ENCODE measurements at places on chromosomes 4 and X.

- peak; percentile 17 for DNase-seq
Observed at GRCh38 chrX:119004920-119005524, 30.6 kb downstream of the LONRF3 start.

DNA sequence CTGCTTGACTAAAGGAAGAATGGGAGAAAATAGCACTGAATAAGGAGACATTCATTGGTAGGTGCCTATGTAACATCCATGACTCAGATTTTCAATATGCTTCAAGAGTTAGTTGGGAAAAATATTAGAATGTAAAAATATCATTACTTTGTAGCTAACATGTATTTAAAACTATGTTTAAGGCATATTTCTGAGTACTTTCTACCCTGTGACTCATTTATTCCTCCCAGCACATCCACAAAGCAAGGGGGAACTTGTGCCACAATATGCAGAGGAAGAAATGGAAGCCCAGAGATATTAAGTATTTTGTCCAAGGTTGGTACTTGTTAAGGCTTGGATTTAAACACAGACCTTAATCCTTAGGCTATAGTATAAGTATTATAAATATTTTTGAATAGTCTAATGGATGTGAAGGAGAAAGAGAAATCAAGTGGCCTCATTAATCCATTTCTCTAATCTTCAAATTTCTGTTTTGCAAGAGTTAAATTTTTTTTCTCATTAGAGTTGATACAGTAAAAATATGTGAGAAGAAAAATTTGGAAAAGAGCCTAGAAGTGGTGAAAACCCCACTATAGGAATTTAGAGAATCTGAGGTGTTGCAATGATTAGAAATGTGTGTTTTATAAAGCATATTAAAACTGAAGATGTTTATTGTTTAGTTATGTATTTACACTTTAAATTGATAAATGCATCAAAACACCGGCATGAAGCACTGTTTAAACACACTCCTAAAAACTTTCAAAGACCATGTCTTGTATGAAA, 149.3 kb upstream of the GYPA start:
- DNase-seq, result no peak

- DNase-seq, result no peak
Observed at GRCh38 chr4:83054928-83055327, 19.9 kb downstream of the COPS4 start.

DNA sequence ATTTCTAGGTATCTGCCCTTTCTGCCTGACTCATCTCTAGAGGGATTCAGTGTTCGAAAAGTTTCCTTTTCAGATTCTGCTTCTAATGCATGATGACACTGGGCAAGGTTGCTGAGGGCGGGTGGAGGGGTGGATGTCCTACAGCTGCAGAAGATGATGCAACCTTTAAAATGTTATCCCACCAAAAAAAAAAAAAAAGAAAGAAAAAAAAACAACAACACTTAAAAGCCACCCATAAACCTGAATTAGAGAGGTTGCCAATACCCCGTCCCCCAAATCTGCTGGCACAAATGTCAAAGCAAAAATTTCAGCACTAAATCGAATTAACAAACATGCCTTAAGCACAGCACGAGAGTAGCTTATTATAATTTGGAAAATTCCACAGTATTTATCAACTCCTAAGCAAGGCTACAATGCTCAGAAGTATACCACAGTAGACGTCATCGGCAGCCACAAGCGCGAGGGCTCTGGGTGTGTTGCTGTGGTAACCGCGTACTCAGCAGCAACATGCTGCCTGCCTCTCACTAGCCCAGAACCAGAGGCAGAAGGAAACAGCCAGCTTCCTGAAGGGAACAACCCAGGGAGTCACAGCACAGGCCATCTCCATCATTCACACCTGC, 167.5 kb upstream of the MAP3K15 start:
- peak; percentile 3 for DNase-seq

DNA sequence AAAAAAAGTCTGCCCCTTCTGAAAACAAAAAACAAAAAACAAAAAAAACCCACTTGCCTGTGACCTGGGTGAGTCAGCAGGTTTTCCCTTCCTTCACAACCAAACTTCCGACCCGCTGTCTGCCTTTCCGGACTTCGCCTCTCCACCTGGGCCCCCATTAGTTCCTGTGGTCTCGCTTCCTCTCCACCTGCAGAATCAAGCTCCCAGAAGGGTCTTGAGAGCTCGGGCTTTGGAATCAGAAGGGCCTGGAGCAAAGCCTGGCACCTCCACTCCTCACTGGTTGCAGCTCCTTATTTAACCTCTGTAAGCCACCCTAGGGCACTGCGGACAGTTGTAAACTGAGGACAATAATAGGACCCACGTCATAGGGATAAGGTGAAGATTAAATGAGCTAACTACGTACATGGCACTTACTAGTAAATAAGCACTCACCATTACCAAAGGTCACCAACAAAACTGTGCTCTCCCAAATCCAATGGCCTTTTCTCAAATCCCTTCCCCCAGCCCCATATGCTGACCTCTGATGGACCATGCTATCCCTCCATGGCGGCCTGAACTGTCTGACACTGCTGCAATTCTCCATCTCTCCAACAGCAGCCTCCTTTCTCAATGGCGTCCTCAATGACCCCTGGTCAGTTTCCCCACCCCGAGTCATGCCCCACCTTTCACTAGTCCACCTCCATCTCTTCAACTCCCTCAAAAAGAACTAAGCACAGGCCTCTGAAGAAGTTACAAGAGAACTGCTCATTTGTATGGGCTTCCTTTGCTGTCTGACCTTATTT, 64.2 kb downstream of the IRF2 start:
- DNase-seq, result no peak

DNA sequence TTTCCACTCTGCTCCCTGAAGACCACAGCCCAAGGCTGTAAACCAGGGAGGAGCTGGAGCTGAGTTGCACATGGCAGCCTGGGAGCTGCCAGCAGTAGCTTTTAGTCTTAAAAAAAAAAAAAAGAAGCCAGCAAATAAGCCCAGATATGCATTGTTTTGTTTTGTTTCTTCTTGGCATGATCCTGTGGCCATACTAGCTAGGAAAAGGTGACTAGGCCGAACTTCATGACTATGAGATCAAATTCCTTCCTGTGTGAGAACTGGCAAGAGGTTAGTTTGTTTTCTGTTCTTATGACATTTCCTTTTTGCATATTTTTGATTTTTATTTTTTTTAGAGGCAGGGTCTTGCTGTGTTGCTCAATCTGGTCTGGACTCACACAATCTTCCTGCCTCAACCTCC, 323.3 kb downstream of the DCTD start:
- DNase-seq, result no peak

- DNase-seq, result peak; percentile 29
Observed at GRCh38 chrX:51420610-51421009, 75.8 kb downstream of the NUDT11 start.

DNA sequence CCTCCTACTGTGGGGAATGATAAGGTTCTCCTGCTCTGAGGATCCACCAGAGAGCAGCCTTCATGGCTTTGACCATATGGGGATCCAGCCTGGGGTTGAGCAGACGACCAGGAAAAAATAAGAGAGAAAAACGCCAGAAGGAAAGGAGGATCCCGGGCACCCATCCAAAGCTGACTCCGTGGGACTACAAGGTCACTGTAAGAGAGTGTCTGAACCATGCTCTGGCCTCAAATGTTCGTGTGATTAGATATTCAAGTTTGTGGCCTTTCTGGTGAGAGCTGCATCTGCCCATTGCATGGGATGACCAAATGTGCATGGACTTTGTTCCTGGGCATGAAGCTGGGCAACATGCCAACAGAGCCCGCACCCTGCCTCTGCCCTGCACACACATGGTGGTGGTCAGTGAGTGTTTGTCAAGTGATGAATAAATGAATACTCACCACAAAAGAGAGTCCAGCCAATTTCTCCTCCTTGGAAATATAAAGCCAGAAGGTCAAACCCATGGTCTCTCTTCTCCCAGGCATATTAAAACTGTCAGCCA, 346.0 kb upstream of the GATB start:
- DNase-seq, result no peak

- no peak for DNase-seq
Observed at GRCh38 chr4:161856711-161857326, 307.0 kb downstream of the FSTL5 start.

DNA sequence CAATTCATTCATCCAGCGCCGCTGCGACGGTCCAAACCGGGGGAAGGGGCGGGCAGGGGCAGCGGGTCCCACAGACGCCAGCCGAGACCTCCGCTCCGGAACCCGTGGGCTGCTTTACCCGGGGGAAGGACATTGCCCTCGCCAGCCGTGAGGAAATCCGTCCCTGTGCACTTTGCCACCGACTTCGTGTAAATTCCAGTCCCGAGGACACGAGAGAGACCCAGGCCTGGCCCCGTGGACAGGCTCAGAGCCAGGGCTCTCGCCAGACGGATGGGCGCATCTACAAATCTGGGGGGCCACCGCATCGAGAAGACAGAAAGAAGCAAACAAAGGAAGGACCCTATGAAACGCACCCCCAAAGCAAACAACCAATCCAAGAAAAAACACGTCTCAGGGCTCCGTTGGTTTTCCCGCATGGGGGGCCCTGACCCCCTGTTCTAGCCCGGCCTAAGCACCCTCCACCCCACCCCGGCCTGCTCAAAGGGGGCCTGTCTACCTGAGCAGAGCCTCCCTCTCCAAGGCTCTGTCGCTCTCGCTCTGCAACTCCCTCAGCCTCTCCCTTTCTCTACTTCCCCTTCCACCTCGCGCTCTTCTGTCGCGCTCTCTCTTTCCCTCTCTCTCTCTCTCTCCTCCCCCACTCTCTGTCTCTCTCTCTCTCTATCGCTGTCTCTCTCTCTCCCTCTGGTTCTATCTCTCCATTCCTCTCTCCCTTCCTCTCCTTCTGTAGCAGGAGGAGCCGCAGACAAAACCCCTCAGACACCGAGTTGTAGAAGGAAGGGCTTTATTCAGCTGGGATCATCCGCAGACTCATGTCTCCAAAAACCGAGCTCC, 11.3 kb downstream of the FRG2 start:
- DNase-seq, result no peak
